ENCODE measurements at places on chromosomes 5 and 9. TPM values are rescaled to one million over a fixed set of nuclear protein-coding genes. Genes with fewer than 3 reads are reported as not detected.

PLPP7 gene
- 3.9 TPM for total RNA-seq

GRCh38 chr5:122639864-122640263 lies 135.0 kb upstream of the SNX2 start:
- no peak for DNase-seq

GRCh38 chr9:114059047-114059803 lies 18.9 kb downstream of the AMBP start:
- no peak for DNase-seq

INSL4 gene
- total RNA-seq: not detected

DNA sequence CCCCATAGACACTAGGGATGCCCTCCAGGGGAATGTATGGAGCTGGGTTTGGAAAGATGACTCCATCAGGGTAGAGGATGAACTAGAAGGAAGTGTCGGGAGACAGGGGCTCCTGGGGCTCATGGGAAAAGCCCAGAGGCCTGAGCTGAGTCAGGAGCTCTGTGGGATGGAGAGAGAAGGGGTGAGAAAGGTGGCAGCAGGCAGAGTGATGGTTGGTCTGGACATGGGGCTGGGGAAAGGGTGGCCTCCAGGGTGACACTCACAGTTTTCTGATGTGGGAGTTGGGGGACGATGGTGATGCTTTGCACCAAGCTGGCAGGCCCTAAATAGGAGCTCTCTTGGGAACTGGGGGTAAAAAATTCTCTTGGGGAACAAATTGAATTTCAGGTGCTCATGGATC lies 213.5 kb upstream of the MVB12B start:
- no peak for DNase-seq

DNA sequence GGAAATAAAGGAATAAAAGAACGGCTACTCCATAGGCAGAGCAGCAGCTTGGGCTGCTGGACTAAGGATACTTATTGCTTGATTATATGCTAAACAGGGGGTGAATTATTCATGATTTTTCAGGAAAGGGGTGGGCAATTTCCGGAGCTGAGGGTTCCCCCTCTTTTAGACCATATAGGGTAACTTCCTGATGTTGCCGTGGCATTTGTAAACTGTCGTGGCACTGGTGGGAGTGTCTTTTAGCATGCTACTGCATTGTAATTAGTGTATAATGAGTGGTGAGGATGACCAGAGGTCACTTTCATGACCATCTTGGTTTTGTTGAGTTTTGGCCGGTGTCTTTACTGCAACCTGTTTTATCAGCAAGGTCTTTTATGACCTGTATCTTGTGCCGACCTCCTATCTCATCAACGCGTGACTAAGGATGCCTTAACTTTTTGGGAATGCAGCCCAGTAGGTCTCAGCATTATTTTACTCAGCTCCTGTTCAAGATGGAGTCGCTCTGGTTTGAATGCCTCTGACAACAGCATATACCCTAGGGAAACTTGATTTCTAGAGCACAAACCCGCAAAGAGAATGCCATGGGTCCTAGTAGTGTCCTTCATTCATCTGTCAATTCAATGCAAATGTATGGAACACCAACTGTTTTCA lies 47.8 kb upstream of the PWWP2A start:
- DNase-seq: no peak

TBC1D9B gene
- 142 TPM for total RNA-seq

DNA sequence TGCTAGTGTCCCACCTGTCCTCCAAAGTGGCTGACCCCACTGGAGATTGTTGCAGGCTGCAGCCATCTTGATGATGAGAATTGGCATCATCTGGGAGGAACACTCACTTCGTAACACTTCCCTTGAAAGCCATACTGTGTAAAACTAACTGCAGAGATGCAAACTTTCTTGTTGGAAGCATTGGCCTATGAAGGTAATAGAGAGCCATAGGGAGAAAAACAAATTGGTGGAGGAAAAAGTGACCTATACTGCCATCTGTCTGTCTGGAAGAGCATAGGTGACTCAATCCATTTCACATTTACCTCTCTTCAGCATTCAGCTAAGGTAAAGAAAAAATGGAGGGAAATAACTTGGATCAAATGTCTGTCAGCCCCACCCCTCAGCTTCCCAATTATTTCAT lies 473.4 kb downstream of the NTRK2 start:
- DNase-seq: no peak

- no peak for DNase-seq
These were observed 82.3 kb downstream of the DAPK1 start for GRCh38 chr9:87579781-87580541.

- DNase-seq: no peak
These were observed 653.7 kb downstream of the NR2F1-AS1 start for GRCh38 chr5:92927291-92927778.

TNC gene
- 61.2 TPM for total RNA-seq

DNA sequence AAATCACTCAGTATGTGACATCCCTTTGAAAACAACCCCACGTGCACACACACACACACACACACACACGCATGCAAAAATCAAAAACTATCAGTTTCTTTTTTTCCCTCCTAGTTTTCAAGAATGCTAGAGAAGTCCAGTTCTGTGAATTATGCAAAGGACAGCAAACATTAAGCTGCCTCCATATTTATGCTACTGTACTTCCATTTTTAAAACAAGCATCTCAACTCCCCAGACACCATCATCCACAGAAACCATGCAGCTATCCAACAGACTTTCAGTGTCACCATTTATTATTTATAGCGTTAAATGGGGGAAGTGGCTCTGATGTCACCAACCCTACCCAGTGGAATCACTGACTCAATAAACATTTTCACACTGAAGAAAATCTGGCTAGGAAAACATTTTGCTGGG lies 1.6 kb downstream of the FBXW11 start:
- DNase-seq: no peak

DNA sequence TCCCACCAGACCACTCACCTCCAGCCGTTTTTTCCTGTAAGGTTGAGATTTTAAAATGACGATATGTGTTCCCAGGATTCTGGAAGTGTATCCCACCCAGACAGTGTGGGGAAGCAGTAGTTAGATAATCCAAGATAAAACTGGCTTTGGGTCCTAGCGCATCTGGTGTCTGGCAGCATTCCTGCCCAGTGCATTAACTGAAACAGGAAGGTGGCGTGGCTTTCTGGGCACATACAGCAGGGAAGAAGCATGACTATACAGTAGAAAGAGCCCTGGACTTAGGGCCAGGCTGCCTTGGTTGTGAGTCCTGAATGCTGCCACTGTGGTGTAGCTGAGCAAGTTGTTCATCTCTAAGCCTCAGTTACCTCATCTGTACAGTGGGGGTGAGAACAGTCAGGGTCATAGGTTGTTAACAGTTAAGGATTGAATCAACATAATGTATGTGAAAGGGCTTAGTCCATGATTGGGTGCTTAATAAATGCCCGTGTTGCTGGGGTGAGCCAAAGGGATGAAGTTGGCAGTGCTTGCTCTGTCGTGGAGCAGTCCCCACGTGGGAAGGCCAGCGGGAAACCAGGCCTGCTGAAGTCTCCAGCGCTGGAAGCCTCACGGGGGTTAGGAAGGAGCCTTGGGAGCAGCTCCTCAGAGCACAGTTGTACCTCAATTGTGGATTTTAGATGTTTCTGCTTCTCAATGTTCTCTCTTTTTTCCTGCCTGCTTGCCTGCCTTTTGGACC lies 18.0 kb downstream of the CLTA start:
- no peak for DNase-seq

RFESD gene
- 4.5 TPM for total RNA-seq

DNA sequence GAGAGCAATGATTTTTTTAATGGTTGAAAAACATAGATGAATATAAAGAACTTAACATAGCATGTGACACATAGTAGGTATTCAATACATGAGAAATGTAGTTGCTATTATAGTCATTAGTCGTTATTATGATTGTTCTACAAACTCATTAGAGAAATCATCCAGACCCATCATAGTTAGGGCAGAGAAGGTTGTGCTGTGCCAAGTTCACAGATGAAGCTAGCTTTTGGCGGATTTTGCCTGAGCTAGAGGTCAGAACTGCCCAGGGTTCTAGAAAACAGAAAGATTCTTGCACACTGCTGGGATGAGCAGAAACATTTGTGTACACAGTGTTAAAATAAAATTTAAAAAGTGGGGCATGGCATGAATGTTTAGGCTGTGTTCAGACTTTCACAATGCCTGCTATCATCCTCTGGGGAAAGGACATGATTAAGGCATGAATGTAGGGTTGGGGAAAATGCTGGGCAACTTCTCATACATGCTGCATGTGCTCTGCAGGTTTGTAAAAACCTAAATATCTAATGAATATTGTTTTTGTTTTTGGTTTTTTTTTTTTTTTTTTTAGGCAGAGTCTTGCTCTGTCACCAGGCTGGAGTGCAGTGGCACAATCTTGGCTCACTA lies 33.3 kb upstream of the RAD23B start:
- no peak for DNase-seq

POLK gene
- 52.3 TPM for total RNA-seq

GRCh38 chr5:14453481-14453880 lies 128.1 kb upstream of the OTULINL start:
- no peak for DNase-seq

CDKN2B gene
- 6.1 TPM for total RNA-seq

- no peak for DNase-seq
These were observed 71.8 kb downstream of the HMCN2 start for GRCh38 chr9:130337318-130337717.

DNA sequence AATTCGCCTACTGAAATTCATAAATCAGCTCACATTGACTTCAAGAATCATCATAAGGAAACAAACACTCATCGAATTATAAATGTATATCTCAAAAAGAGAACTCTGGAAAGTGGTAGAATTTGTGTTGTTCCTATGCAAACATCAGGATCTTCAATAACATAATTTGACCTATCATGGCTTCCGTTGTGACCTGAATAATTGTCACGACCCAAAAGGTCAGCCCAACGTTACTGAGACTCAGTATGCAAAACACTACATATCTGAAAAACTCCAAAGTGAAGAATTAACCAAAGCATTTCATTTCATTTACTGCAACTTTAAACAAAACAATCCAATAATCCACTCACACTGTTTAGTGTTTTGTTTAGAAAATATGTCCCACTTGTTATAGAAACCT lies 1.2 kb downstream of the RAPGEF6 start:
- no peak for DNase-seq

- no peak for DNase-seq
These were observed 97.3 kb upstream of the SLCO6A1 start for GRCh38 chr5:102596113-102596512.

DNA sequence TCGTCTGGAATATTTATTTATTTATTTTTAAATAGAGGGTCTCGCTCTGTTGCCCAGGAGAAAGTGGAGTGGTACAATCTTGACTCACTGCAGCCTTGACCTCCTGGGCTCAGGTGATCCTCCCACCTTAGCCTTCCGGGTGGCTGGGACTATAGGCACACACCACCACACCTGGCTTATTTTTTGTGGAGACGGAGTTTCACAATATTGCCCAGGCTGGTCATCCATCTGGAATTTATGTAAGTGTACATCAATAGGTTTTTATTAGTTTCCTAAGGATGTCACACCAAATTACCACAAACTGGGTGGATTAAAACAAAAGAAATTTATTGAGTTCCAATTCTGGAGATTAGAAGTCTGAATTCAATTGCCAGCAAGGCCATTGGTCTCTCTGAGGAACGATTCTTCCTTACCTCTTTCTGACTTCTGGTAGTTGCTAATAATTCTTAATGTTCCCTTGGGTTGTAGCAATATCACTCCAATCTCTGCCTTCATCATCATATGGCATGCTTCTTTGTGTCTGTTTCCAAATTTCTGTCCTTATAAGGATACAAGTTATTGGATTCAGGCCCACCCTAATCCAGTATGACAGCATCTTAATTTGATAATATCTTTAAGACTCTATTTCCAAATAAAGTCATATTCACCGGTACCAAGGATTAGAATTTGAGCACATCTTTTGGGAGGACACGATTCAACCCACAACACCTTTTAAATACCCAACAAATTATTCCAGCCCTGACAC lies 16.3 kb upstream of the RAD23B start:
- DNase-seq: no peak

- DNase-seq: no peak
These were observed 2.4 kb downstream of the DCAF12 start for GRCh38 chr9:34124099-34124498.

DNA sequence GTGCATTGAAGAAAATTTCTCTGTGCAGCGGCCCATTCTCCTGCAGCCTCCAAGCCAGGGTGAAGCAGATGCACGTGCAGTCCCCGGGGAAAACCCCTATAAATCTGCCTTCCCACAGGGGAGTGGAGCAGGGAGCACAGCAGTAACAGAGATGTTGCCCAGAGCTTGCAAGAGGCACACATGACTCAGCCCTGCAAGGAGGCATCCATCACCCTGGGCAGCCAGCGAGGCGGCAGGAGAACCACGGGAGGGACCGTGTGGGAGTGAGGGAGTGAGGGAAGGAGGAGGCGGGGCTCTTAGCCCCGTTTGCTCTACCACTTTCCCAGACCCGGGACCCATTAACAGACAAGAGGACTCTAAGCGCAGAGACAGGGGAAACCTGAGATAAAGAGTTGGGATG lies 96.2 kb upstream of the ARAP3 start:
- DNase-seq: no peak
